ENCODE measurements at places on chromosomes 11 and 22. TPM values are rescaled to one million over a fixed set of nuclear protein-coding genes. Genes with fewer than 3 reads are reported as not detected.

DNA sequence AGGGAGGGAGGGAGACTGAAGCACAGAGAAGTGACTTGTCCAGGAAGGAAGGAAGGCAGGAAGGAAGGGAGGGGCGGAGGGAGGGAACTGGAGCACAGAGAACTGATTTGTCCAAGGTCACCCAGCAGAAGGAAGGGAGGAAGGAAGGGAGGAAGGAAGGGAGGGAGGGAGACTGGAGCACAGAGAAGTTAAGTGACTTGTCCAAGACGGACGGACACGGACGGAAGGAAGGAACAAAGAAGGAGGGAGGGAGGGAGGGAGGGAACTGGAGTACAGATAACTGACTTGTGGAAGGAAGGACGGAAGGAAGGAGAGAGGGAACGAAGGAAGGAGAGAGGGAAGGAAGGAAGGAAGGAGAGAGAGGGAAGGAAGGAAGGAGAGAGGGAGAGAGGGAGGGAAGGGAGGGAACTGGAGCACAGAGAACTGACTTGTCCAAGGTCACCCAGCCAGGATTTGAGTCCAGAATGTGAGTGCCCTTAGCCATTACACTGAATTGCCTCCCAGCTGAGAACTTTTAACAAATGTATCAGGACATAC lies 1.5 kb downstream of the SLC35F2 start:
- DNase-seq: peak; percentile 79

- no peak for DNase-seq
Observed at GRCh38 chr11:19329970-19330369, 89.2 kb upstream of the E2F8 start.

DNA sequence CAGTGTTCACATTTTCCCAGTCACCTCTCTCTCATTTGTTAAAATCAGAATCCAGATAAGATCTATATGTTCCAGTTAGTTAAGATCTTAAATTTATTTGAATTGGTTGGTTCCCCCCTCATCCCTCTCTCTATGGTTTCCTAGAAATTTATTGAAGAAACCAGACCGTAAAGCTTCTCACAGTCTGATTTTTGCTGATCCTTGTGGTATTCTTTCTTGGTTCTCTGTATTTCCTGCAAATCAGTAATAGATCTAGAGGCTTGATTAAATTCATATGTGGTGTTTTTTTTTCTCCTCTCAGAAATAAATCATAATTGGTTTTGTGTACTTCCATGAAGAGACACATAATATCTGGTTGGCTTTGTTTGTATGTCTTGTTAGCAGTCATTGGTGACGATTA lies 147.5 kb downstream of the TMEM135 start:
- DNase-seq: no peak

- peak; percentile 61 for DNase-seq
Observed at GRCh38 chr11:20127671-20128527, 32.4 kb downstream of the DBX1 start.

- DNase-seq: no peak
Observed at GRCh38 chr11:127587511-127587910, 586.9 kb upstream of the KIRREL3 start.

CTSW gene
- total RNA-seq: 2.4 TPM

- DNase-seq: no peak
Observed at GRCh38 chr11:117950993-117951961, 22.1 kb upstream of the TMPRSS13 start.

APOA5 gene
- not detected for total RNA-seq

- DNase-seq: no peak
Observed at GRCh38 chr11:96187822-96188221, 155.2 kb downstream of the MAML2 start.

- DNase-seq: peak; percentile 7
Observed at GRCh38 chr11:69941546-69942332, 122.5 kb upstream of the FGF3 start.

TFIP11 gene
- 30.7 TPM for total RNA-seq

DNA sequence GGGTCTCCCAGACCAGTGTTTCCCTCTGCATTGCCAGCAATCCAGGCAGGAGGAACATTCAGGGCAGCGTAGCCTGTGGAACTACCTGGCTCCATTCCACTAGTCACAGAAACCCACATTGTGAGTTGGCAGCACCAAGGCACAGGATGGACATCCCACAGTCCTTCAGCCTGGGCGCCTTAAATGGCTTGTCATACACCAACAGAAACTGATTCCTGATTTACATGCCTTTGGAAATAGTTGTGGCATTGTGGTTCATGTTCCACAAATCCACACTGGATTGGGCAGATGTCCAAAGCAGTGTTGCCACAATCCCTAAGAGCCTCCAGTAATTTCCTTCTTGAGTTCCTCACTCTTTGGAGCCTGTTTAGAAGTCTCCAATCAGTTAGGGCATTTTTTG lies 225.6 kb downstream of the BLID start:
- no peak for DNase-seq

GRCh38 chr22:30291058-30291892 lies 2.0 kb upstream of the CASTOR1 start:
- DNase-seq: peak; percentile 88

GRCh38 chr11:80562523-80563125 lies 1121.8 kb upstream of the TENM4 start:
- DNase-seq: no peak

GVQW3 gene
- 2.7 TPM for total RNA-seq

- DNase-seq: no peak
Observed at GRCh38 chr11:9754010-9754471, 90.2 kb downstream of the SWAP70 start.
